ENCODE measurements at places on chromosomes 12 and 14.

- no peak for DNase-seq
Measured at GRCh38 chr12:69490920-69491643, 20.9 kb downstream of the FRS2 start.

DNA sequence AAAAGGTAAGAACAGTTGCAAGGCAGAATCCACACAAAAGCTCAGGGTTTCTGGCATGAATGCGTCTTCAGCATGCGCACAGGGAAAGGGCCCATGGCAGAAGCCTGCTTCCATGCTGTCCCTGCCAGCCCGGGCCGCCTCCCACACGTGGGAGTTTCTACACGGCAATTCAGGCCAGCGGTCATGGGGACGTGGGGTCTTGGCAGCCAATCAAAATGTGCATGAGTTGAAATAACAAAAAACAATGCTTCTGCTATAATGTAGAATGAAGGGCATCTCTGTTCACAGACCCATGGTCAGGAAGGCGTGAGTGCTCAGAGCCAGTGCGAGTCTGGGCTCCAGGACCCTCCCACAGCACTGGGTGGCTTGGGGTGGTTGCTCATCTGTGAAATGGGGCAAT lies 28.6 kb downstream of the AMN start:
- no peak for DNase-seq

- DNase-seq, result no peak
Measured at GRCh38 chr12:116094475-116094874, 183.0 kb downstream of the MED13L start.

GRCh38 chr12:66268562-66268961 lies 33.7 kb upstream of the HELB start:
- no peak for DNase-seq

GRCh38 chr14:94077111-94077821 lies 3.7 kb downstream of the DDX24 start:
- no peak for DNase-seq

DNA sequence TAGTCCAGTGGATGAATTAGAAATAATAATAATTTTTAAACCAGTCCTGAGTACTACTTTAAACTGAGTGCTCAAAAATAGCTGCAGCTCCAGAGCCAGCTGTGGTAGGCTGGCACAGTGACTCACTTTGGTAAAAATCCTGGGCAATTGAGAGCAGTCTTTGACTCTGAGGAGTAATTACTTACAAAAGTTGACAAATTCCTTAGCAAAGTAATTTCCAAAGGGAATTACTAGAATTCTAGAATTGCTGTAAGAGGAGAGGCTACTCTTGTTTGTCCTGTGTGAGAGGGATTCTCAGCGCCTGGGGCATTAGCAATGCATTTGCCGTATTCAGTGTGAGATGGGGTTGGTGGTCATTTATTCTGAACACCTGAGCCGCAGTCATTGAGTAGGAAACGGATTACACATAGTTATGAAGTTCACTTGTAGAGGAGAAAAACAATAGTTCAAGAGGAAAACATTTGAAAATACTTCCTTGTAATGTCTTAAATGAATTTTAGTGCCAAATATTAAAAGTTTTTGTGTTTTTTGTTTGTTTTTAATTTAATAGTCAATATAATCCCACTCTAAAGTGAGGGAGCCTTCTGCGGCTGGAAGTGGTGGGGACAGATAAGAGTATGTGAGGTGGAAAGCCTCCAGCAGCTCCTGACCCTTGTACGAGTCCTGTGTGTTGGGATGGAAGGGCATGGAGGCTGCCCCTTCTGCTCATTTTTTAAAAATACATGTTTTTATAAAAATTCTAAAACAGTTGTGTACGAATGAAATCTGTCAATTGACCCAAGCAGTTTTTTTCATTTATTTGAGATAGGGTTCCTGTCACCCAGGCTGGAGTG lies 41.9 kb downstream of the EID3 start:
- DNase-seq, result no peak

DNA sequence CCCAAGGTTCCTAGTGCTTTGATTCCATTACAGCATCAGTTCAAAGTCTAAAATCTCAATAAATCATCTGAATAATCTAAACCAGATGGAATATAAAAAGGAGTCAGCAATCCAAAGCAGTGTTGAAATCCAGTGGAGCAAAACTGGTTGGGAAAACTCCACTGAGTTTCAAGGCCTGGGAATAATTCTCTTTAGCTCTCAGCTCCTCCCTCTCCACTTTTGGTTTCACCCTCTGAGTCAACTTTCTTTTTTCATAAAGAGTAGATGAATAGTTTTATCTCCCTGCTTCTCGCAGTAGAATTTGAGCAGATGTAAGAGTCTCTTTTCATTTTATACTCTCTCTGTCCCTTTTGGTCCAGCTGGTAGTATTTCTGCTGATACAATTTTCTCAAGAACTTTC lies 338.6 kb downstream of the APAF1 start:
- peak; percentile 35 for DNase-seq

DNA sequence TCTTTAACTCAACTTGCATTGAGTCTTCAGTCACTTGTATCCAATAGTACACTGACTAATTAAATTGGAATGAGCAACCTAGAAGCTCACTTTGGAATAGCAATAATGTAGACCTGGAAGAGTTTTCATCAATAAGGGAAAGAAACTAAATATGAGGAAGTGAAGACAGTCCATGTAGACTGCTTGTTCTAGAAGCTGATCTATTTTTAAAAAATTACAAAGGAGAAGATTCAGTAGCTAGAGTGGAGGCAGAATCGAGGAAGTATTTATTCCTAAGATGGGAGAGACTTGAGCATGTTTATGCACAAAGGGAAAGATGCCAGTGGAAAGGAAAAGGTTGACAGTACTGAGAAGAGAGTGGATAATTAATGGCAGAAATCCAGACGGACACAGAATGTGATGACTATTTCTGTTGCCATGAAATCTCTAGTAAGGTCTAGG lies 156.3 kb upstream of the PDE3A start:
- peak; percentile 52 for DNase-seq

DNA sequence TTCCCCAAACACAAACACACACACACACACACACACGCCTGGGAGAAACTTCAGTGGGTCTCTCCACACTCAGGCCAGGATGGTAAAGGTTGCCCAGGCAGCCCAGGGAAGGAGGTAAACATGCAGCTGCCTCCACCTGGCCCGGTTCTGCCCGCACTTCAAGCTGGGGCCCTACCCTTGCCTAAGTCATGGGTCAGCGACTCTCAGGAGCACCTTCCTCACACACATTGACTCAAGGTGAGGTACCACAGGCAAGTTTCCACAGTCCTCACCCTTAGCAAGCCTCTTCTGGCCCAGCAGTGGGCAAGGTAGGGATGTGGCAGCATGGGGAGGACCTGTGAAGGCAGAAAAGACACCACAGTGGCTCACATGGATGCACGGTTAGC lies 14.1 kb upstream of the FAIM2 start:
- DNase-seq, result no peak

DNA sequence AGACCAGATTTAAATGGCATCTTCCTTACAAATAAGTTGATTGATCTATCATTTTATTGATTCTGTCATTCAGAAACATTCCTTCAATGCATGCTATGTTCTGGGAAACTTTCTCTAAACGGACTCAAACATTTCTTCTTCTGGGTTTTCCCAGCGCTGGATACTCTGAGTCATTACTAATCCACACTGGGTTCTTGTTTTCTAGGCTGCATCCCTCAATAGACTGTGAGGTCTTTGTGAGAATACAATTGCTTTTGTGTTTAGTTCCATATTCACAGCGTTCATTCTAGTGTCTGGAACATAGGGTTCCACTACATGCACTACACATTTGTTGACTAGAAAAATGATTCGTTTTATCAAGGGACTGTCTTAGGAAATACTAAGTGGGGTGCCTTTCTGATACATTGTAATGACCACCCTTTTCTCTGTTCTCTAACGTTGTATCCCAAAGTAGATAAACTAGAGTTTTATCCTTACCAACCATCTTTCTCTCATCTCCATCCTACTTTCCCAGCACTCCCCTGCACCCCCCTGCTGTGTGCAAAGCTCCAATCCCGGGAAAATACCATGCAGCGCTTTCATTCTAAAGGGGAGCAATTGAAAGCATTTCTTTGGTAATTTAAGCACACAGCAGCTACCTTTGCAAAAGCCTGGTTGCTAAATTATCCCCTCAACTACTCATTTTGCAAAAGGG lies 878.7 kb downstream of the DIO2 start:
- DNase-seq, result no peak

GRCh38 chr12:52680363-52680762 lies at the start of gene KRT1:
KRT1 (minus strand) TSS chr12:52680407; CDS start chr12:52680348, 59 bp downstream.
- no peak for DNase-seq

GRCh38 chr14:94355191-94355794 lies 32.2 kb upstream of the SERPINA6 start:
- DNase-seq, result peak; percentile 75

- peak; percentile 53 for DNase-seq
Measured at GRCh38 chr12:98591209-98591608, 2.3 kb upstream of the SLC25A3 start.

- no peak for DNase-seq
Measured at GRCh38 chr12:39807043-39807442, 187.4 kb upstream of the ABCD2 start.

- no peak for DNase-seq
Measured at GRCh38 chr12:70671698-70672097, 34.5 kb upstream of the PTPRB start.

DNA sequence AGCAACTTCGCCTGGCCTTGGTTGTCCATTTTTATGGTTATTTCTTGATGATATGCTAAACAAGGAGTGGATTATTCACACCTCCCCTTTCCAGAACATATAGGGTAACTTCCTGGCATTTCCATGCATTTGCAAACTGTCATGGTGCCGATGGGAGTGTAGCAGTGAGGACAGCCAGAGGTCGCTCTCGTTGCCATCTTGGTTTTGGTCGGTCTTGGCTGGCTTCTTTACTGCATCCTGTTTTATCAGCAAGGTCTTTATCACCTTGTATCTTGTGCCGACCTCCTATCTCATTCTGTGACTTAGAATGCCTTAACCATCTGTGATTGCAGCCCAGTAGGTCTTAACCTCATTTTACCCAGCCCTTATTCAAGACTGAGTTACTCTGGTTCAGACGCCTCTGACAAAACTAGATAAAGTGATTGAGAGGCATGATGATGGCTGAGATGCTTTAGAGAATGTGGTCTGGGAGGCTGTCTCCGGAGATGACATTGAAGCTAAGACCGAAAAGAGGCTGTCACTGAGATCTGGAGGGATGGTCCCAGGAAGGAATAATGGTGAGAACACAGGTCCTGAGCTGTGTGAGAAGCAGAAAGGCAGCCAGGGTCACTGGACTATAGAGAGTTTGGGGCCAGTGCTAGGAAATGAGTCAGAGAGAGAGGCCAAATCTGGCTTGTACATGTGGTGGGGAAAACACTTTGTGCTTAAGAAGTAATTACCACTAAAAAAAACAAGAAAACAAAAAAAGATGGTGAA lies 2.9 kb downstream of the GLT1D1 start:
- DNase-seq, result no peak

DNA sequence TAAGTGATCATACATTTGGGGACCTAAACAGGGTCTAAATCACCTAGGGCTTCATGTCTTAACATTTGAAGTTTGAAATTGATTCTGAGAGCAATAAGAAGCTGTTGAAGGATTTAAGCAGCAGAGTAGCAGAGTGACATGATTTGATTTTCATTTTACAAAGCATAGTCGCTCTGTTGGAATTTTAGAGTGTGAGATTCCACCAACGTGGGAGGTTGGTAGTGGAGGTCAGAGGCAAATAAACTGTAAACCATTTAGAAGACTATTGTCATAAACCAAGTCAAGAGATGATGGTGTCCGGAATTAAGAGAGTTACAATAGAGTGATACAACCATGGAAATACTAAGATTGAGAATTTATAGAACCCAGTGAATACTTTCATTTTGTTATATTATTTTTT lies 52.7 kb upstream of the ZDHHC17 start:
- peak; percentile 35 for DNase-seq

- DNase-seq, result no peak
Measured at GRCh38 chr14:50121486-50121885, 5.1 kb upstream of the VCPKMT start.

GRCh38 chr12:123950476-123951349 lies 21.9 kb downstream of the CCDC92 start:
- no peak for DNase-seq

DNA sequence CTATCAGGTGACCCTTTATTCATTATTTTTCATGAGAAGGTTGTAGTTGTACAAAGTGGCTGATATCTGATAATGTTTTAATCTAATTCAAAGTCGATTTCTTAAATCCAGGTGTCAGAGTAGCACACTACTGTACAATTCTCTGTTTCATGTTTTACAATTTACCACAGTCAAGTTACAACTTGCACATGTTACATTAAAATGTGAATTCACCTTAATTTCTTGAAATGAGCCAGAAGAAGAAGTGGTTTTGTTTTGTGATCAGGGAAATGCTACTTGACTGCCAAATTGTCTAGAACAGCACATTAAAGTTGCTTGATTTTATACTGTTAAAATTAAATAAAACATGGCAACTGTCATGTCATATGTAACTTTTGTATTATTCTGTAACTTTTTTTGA lies 23.2 kb downstream of the LRRK2 start:
- no peak for DNase-seq

- DNase-seq, result peak; percentile 88
Measured at GRCh38 chr12:15220915-15221885, at the start of gene RERG. RERG (minus strand) TSS chr12:15221417; CDS start chr12:15217489, 3,928 bp downstream.
